ENCODE measurements at places on chromosomes 13 and 19.

DNA sequence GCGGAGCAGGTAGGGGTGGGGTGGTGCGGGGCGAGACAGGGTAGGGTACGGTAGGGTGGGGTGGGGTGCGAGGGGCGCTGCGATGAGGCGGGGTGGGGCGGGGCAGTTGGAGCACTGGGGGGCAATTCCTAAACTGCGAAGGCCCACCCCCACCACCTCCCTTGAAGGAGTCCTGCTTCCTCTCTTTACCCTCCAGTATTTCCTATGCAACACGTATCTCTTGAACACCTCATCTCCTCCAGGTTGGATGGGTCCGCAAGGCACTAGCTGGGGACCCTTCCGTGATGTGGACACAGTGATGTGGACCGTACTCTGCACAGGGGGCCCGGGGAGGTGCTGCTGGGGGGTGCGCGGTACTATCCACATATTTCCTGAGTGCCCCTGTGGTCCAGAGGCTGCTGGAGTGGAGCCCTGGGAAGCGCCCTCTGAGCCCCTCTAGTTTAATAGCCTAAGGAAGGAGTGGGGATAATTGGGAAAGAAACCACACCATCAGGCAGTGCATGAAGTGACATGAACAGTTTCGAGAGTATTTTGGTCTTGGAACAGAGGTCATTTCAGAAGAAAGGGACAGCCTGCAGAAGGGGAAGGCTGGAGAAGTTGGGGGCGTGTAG lies 1.1 kb downstream of the IL17D start:
- no peak for DNase-seq

DNA sequence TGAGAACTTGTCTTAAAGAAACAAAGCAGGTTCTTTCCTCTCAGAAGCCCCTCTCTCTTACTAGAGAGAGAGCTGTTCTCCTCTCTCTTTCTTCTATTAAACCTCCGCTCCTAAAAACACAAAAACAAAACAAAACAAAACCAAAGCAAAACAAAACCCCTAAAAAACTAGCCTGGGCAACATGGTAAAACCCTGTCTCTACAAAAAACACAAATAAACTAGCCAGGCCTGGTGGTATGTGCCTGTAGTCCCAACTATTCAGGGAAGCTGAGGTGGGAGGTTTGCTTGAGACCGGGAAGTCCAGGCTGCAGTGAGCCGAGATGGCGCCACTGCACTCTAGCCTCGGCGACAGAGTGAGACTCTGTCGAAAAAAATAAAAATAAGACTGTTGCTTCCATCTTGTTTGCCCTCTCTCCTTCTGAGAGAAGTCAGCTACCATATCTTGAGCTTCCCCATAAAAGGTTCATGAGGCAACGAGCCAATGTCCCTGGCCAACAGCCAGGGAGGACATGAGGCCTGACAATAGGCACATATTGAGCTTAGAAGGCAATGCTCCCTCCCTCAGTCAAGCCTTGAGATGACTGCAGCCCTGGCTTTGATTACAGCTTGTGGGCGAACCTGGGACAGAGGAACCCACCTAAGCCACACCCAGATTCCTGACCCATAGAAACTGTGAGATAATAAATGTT lies 17.5 kb upstream of the FLT3 start:
- no peak for DNase-seq

- DNase-seq: no peak
Observed at GRCh38 chr19:16319481-16319880, 5.1 kb upstream of the KLF2 start.

- no peak for DNase-seq
Observed at GRCh38 chr13:93226623-93227279, at the start of gene GPC6. Gene GPC6, plus strand, starts transcription at chr13:93226807.

DNA sequence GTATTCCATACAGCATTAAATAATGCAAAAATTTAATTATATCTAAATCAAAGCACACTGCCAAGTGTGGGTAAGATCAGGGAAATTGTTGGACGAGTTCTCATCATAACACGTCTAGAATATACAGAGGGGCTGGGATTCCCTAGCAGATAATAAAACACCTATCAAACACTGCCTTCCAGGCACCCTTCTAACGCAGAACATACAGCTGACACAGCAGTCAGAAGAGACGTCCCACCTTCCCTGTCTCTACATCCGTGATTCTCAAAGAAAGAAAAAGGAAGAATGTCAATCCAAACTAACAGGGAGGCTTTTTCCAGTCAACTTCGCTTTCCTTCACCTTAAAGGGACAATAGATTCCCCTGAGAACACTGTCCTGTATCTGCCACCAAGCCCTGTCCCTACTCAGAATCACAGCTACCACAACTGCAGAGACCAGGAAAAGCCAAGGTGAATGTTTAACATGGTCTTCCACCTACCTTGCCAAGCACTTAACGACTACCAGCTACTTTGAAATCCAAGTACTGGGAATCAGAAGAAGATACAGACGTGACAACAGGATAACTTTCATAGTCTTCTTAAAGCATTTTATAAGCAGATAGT lies 38.5 kb downstream of the TBC1D4 start:
- no peak for DNase-seq

DNA sequence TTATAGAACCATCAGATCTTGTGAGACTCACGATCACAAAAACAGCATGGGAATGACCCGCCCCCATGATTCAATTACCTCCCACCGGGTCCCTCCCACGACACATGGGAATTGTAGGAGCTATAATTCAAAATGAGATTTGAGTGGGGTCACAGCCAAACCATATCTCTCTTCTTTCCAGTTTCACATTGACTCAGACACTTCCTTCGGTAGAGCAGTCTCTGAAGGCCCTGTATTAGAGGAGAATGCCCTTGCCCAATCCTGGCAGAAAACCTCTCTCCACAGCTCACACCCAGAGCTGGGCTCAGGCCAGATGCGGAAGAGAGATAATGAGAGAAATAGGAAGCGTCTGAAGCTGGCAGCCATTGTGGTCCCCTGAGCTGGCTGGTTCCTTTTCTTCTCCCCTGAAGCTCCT lies 72.4 kb upstream of the CLDN10 start:
- DNase-seq: no peak

DNA sequence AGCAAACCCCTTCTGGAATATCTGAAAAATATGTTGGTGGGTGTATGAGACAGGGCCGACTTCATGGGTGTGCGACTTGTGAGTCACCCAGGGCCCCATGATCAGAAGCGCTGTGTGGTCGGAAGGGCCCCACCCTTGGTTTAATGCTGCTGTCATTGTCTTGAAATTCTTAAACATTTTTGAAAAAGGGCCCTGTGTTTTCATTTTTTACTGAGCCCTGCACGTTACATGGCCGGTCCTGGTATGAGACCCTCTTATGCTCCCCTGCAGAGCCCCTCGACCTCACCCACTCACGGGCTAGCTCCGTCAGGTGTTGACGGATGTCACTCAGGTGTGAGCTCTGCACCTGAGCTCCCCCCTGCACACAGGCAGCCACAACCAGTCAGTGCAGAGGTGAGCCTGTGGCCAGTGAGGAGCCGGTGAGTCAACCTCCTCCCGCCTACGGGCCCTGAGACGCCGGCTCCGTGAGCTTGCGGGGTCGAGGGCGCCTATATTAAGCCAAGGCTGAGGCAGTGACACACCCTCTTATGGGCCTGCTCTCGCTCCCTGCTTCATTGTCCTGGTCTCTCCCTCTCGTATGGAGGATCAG lies 27.7 kb downstream of the GADD45B start:
- DNase-seq: no peak

GRCh38 chr13:24306632-24307031 lies 2.7 kb upstream of the C1QTNF9 start:
- no peak for DNase-seq

DNA sequence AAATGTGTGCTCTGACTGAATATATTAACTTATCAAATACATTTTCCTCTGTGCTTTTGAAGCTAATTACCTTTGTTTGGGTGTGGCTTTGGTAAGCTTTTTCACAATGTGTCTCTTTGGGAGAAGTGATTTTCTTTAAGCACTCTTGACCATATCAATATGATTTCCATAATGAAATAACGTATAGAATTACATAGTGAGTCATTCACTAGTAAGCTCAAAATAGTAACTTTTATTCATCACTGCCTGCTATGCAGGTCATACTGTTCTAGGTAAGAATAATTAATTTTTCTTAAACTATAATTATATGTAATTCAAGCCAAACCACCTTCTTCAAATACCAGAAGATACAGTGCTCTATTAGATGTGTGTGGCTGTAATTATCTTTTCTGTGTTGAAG lies 480.7 kb downstream of the MYO16 start:
- no peak for DNase-seq

Data from memory B cell (primary cell).